ENCODE measurements at places on chromosomes 6 and 20. TPM values are rescaled to one million over a fixed set of nuclear protein-coding genes. Genes with fewer than 3 reads are reported as not detected.
A peak's percentile ranks its signal among the peaks of the same experiment; 100 is the strongest.

The FOXC1 gene
- 7.2 TPM for total RNA-seq

The CGA gene
- 0.20 TPM for total RNA-seq

The DYNLRB1 gene
- 199 TPM for total RNA-seq

- no peak for DNase-seq
Measured at GRCh38 chr6:53250176-53251032, 98.3 kb downstream of the ELOVL5 start.

DNA sequence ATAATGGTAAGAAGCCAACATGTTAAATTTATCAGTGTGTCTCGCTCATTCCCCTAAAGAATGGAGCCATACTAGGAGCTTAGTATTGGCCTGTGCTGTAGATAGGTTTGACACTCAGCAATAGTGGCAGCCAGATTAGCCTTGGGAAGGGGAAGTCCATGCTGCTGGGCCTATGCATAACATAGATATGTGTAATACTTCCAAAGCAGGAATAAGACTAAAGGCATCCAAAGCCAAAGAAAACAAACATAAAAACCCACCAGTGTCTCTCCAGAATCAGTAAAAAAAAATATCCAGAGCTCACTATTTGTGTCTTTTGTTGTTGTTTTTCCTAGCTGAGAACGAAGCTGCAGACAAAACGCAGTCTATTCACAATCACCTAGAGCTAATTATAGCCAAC, 104.2 kb upstream of the STXBP5 start:
- peak; percentile 8 for DNase-seq

DNA sequence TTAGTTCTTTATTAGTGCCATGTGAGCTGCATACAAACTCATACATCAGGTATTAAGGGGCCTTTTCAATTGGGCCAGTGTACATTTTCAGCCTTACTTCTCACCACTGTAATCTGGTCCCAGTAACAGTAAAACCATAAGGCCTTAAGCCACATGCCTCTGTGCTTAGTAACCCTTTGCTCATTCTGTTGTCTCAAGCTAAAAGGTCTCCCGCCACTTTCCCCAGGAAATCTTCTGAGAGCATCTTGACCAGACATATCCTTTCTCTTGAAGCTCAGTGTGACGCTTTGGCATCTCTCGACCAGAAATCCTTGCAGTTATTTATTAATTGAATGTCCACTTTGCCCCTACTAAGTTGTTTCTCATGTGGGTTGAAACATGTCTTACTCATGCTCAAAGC, 68.0 kb downstream of the CYP39A1 start:
- DNase-seq = no peak

GRCh38 chr20:51104960-51105920, 82.3 kb upstream of the KCNG1 start:
- no peak for DNase-seq

DNA sequence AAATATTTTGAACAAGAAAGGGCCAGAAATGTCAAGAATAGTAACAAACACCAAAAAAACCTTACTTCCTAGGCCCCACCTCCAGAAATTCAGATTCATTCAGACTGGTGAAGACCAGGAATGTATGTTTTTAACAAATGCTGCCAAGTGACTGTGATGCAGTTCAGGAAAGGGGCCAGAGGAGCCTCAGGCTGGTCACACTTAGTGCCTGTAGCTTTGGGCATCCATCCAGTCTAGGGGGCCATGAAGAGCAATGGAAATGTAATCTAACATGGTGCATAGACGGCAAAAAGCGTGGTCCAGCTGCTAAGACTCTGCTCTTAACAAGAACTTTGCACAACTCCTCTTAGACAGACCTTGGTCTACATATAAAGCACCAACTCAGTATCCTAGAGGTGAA, 7.1 kb downstream of the GJA1 start:
- no peak for DNase-seq

GRCh38 chr6:52595796-52596130, 18.9 kb upstream of the TRAM2 start:
- DNase-seq = no peak

DNA sequence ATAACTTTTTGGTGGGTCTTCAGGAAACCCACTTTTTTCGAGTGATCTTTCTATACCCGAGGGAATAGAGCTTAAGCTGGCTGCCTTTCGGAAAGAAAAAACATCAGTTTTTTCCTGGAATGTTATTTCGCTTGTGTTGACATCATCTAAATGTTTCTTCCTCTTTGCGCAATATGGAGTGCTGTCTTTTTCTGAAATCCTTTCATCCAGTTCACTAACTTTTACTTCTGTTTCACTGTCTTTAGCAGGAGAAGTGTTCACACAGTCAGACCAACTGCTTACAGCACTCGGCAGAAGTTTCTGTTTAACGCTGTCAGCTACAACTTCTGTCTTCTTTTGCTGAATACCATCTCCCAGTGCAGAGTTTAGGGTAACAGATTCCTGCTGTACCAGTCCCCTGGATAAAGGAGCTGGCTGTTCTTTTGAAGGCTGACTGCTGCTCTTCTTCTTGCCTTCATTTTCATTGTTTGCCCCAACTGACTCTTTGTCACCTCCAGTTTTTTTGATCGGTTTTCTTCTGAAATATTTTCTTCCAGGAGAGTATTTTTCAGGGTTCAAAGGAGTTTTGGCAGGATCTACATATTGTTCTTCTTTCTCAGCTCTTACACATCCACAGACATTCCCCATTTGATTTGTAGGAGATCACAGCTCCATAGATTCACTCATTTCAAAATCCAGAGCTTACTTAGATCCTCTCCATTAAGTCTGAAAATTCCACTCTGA, 50.0 kb upstream of the DST start:
- peak; percentile 48 for DNase-seq

DNA sequence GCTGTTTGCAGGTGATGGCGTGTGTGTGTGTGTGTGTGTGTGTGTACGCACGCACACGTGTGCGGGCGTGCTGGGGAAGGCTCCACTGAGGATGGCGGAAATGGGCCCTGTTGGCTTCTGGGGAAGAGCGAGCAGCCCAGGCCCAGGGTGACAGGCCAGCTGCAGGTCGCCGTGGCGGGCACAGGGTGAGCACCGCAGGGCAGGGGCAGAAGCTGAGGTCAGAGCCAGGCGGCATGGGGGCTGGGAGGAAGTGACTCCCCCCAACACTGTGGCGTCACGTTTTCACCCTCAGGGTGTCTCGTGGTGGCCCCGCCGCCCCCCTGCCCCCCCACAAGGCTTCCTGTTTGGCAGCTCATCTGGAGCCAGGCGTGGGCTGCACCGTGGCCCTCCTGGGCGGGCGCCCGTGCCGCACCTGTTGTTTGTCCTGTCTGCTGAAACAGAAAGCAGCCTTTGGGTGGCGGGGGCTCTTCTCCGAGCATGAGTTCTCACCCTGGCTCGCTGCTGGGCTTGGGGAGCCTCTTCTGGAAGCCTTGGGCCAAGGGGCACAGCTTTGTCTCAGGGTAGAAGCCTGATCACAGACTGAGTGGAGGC, 7.1 kb downstream of the RBM38 start:
- DNase-seq = peak; percentile 96

DNA sequence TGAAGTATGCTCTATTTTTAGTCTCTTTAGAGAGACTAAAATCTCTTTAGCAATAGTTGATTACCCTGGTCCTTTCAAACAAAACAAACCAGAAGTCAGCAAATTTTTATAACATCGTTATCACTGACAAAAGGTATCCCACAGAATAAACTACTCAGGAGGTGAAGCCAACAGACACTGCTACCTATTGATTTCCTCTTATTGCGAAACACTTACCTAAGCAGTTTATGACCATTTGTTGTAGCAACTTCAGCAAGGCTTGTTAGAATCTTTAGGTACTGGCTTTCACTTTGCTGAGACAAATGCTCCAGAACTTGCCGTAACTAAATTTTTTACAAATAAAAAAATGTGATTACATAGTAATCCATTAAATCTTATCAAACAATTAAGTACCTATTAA, 64.4 kb downstream of the HACE1 start:
- no peak for DNase-seq

DNA sequence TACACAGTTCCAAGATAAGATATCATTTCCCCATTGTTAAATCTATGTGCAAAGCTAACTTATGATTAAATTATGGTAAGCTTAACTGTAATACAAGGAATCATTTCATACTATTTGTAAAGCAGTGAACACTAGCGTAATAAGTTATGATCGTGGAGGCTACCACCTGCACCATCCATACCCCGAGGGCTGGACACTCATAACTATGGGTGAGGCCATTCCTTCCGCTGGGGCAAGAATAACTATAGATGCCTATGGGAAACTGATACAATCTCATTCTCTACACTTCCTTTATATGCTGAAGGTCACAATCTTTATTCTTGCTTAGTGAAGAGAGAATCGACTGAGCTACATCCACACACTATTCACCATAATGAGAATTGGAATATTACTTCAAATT, 916.0 kb upstream of the FLRT3 start:
- no peak for DNase-seq

The DPM1 gene
- total RNA-seq = 153 TPM

DNA sequence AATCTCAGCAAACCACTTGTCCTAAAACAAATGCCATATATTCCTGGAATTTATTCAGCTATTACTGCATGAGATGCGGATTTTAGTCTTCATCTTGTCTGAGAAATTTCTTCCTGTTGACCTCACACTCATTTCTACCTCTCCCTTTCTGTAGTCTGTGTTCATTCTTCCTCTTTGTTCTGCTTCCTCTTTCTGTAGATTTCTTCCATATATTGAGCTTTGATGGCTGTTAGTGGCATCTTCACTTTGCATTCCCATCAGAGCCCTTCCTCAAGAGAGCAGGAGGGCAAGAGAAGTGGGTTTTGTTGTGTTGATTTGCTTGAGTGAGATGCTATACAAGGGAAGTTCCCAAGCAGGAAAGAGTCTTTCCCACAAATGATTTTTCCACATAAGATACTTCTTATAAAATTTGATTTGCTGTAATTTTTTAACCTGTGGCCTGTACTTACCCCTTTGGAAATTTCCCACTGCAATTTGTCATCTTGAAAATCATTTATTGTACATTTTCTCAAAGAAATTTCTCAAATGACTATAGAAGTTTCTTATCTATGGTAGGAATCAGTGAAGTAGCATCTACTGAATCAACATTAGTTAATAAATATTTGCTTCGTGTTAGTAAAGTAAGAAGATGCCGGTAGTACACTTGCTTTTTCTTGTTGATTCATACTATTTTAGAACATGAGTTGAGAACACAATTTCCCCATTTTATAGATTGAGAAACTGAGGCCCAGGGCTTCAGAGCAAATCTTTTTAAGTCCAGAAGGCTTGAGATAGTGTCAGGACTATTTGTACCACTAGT, 43.8 kb downstream of the MAP3K4 start:
- DNase-seq = no peak

- DNase-seq = peak; percentile 38
Measured at GRCh38 chr20:10427060-10427692, 6.8 kb downstream of the MKKS start.

GRCh38 chr6:21305893-21306332, 287.6 kb upstream of the SOX4 start:
- DNase-seq = no peak

All from SJCRH30 (cell line).